ENCODE measurements at places on chromosomes 13 and 19. TPM values are rescaled to one million over a fixed set of nuclear protein-coding genes. Genes with fewer than 3 reads are reported as not detected.

The SHISA7 gene
- total RNA-seq = not detected

The OR4F17 gene
- total RNA-seq = not detected

The ZSCAN1 gene
- total RNA-seq = not detected

The SLC7A1 gene
- total RNA-seq = 43.3 TPM

The PCDH9 gene
- 0.19 TPM for total RNA-seq

The NLRP11 gene
- total RNA-seq = not detected

The CEACAM7 gene
- not detected for total RNA-seq

The GPI gene
- total RNA-seq = 219 TPM

The LRRC25 gene
- total RNA-seq = not detected

The METTL21C gene
- total RNA-seq = not detected

The TTC9B gene
- total RNA-seq = not detected

The CCDC194 gene
- total RNA-seq = not detected

The GNG7 gene
- not detected for total RNA-seq

The UHRF1 gene
- total RNA-seq = 49.4 TPM

The LGALS16 gene
- total RNA-seq = not detected

The MRPL4 gene
- total RNA-seq = 103 TPM

The TMC4 gene
- total RNA-seq = 22.6 TPM

The TEX101 gene
- total RNA-seq = not detected

The GPC5 gene
- total RNA-seq = not detected

The PPP1R13L gene
- 112 TPM for total RNA-seq

The VSTM2B gene
- total RNA-seq = not detected

The ZNF708 gene
- total RNA-seq = 0.95 TPM

The SEMA6B gene
- not detected for total RNA-seq

The RASL11A gene
- total RNA-seq = 2.5 TPM

The KLK5 gene
- 185 TPM for total RNA-seq

The KRTDAP gene
- total RNA-seq = 1.4 TPM

The BTBD2 gene
- 66.2 TPM for total RNA-seq

The MUC16 gene
- total RNA-seq = not detected

The LYPD5 gene
- 4.1 TPM for total RNA-seq

The COX7A1 gene
- total RNA-seq = not detected

The CYP4F8 gene
- total RNA-seq = not detected

The BCL2L12 gene
- total RNA-seq = 18.4 TPM

The VSIG10L gene
- 0.62 TPM for total RNA-seq

The C2CD4C gene
- total RNA-seq = 0.15 TPM

The AMER2 gene
- total RNA-seq = not detected

The DUXA gene
- total RNA-seq = not detected

The HIPK4 gene
- total RNA-seq = not detected

The LILRA2 gene
- total RNA-seq = not detected

The REEP6 gene
- 2.7 TPM for total RNA-seq

The SOHLH2 gene
- not detected for total RNA-seq

The ZBTB32 gene
- not detected for total RNA-seq

The GPR12 gene
- not detected for total RNA-seq

The BRME1 gene
- total RNA-seq = not detected

The URAD gene
- not detected for total RNA-seq

The IZUMO4 gene
- 1.1 TPM for total RNA-seq

The PRTN3 gene
- total RNA-seq = not detected

The CLN5 gene
- total RNA-seq = 27.0 TPM

The ZIC2 gene
- total RNA-seq = not detected

The FUT3 gene
- total RNA-seq = 0.31 TPM

The SPC24 gene
- total RNA-seq = 14.7 TPM

The ZNF699 gene
- 19.1 TPM for total RNA-seq

The ZFR2 gene
- not detected for total RNA-seq

The PSG5 gene
- not detected for total RNA-seq

The TTYH1 gene
- total RNA-seq = not detected

The PGLYRP2 gene
- not detected for total RNA-seq

The RGS9BP gene
- total RNA-seq = not detected

The KIR3DL1 gene
- total RNA-seq = not detected

The DMPK gene
- 2.1 TPM for total RNA-seq

The KCTD15 gene
- total RNA-seq = 39.1 TPM

Data from hair follicular keratinocyte (primary cell).